Activated T-helper 1 cell treated with anti-CD3 and anti-CD28 coated beads, Interleukin-12 subunit alpha, Interleukin-12 subunit beta, Interleukin-2, Interleukin-4 antibody, amounts not matched to agents 30 ng/mL and 10 ng/mL and 1 ng/mL, durations not matched to agents 14 hours and 24 hours and 36 hours (primary cell): ENCODE measurements at places on chromosomes 11 and 22. TPM values are rescaled to one million over a fixed set of nuclear protein-coding genes. Genes with fewer than 3 reads are reported as not detected.

GRCh38 chr11:117444711-117445658 lies 117.3 kb downstream of the CEP164 start:
- DNase-seq = no peak

Gene C11orf16
- not detected in 2 replicates for total RNA-seq

- DNase-seq = no peak
These were observed 26.2 kb downstream of the LRP4 start for GRCh38 chr11:46892109-46892508.

Gene TNKS1BP1
- total RNA-seq = 22.1 and 24.3 TPM in 2 replicates

DNA sequence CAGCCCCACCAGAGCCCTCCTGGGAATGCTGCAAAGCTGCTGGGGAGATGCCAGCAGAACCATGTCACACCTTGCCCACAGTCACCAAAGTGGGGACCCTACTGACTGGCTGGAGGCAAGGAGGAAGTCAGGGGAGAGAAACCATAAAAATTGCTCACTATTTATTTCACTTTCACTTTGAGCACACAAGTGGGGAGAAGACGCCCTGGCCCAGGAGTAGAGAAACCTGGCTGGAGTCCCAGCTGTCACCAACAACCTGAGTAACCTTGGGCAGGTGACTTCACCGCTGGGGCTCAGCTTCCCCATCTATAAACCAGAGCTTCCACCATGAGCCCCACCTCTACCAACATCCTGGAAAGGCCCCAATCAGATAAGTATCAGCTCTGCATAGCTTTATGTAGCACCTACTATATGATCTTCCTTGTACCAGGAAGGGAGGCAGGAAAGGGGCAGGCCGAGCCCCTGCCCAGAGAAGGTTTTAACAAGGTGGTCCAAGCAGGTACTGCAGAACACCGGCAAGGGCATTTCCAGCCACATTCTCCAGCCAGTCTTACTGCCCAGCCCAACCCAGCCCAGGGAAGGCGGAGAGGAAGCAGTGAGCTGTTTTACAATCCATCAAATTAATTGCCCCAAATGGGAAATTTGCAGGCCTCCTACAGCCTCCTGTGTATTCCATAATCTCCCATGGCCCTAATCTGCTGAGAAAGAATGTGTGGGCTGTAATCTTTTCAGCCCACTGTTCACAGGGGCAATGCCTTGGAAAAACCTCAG lies 27.6 kb downstream of the PLEKHA7 start:
- DNase-seq = peak; percentile 37

DNA sequence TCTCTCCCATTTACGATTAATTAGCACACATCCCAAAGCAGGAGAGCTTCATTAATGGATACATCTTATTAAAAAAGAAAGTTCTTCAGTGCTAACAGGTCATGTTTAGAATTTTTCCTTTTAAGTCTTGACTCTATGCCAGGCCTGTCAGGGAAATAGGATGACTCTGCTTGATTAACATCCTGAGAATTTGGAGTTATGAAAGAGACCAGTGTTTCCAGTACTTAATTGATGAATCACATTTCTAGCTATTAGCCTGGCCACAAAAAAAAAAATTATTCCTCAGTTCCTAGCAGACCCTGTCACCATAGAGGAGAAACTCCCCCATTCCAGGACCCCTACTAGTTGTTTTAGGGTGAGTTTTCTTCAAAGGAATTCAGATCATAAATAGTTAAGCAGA lies 23.6 kb upstream of the ME3 start:
- DNase-seq = no peak

Gene MAPK8IP2
- total RNA-seq = 0.08 and 0.17 TPM in 2 replicates

Gene SSRP1
- total RNA-seq = 235 and 239 TPM in 2 replicates

Gene TSGA10IP
- total RNA-seq = not detected in 2 replicates

Gene GPR83
- 0.15 TPM in 1 of 2 replicates, not detected in the other for total RNA-seq

DNA sequence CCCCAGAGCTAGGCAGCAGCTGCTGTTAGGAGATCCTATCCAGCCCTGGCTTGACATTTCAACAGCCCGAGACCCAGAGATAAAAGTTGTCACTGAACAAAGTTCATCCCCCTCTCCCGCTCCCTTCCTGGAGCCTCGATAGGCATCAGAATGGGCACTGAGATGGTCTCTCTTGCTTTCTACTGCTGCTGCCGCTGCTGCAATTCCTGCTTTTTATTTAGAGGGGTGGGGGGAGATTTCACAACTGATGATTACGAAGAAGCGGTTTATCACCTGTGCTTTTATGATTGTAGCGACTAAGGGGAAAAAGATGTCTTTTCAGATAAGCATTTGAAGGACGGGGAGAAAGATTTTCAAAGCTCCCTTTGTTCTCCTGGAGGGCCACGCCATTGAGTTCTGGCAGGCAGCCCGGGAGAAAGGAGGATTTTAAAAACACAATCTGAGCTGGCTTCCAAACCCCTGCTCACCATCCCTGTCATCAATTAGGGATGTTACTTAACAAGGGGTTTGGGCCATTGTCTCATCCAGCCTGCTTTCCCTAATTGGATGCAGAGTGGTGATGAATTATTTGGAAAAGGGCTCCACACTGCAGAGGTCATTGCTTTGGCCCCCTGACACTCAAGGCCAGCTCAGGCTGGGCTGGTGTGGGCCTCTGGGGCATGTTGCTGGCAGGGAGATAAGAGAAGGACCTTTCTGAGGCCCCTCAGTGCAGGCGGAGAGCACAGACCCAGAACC lies 344.7 kb downstream of the BUD13 start:
- no peak for DNase-seq

DNA sequence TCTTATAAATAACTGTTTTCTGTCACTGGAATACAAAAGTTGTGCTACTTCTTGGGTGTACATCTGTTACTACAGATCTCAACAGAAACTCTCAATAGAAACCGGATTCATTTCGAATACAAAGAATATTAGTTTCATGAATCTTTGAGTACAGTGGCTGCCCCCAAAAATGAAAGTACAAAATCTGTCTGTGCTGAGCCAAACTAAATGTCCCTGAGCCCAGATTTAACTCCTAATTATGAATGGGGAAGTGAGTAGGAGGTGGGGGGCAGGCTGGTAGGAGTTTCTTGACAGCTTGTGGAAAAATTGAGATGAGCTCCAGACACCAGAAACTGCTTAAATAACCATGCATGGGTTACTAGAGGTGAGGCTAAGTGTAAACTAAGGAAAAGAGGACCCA lies 41.6 kb downstream of the PITPNB start:
- DNase-seq = no peak

- DNase-seq = no peak
These were observed 205.7 kb downstream of the SNX19 start for GRCh38 chr11:130710497-130711012.

DNA sequence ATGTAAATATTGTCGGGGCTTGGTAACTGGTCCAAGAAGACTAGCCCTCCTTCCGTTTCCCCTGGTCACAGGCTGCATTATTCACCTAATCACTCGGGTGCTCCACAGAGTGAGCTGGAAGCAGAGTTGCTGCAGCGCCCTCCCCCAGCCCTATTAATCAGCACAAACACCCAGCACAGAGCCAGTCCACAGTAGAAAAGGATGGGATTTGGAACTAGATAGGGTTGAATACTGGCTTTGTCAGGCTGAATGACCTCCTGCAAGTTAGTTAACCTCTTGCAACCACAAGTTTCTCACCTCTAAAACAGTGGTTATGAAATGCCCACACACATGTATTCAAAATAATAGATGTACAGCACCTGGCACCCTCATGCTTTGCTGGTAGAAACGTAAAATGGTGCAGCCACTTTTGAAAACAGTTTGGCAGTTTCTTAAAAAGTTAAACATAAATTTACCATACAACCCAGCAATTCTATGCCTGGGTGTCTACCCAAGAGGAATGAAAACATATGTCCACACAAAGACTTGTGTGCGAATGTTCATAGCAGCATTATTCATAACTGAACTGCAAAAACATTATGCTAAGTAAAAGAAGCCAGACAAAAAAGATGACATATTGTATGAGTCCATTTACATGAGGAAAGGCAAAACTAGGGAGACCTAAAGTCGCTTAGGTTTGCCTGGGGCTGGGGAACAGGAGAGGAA lies 31.7 kb upstream of the APLP2 start:
- DNase-seq = no peak

- DNase-seq = no peak
These were observed 20.9 kb downstream of the SHISAL1 start for GRCh38 chr22:44291674-44292360.

DNA sequence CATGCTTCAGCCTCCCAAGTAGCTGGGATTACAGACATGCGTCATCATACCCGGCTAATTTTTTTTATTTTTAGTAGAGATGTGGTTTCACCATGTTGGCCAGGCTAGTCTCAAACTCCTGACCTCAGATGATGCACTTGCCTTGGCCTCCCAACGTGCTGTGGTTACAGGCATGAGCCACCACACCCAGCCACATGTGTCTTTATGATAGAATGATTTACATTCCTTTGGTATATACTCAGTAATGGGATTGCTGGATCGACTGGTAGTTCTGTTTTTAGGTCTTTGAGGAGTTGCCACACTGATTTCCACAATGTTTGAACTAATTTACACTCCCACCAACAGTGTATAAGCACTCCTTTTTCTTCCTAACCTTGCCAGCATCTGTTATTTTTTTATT lies 276.2 kb downstream of the METTL15 start:
- no peak for DNase-seq

DNA sequence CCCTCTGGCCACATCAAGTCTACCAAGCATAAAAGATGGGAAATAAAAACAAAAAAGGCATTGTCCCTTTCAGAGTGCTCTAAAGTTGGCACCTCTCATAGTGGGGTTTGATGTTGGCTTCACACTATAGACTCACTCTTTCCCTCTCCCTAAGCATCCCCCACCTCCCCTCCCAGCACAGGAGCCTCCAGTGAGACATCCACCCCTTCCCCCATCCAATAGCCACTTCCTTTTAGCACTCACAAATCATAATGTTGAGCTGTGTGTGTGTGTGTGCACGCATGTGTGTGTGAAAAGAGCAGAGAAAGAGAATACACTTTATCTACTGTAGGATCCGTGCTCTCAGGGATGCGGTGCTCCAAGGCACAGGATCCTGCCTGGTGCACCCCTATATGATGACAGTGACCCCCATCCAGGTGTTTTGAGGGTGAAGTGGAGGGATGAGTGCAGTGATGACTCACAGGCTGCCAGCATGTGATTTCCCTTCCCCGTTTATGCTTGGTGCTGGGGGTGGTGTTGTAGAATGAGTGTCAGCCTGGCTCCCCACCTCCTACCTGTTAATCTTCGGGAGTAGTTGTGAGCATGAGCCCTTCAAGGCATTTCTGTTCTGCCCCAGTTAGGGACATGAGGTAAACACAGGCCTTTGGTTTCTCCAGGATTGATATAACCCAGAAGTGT lies 235.2 kb upstream of the B3GAT1 start:
- no peak for DNase-seq

Gene HORMAD2
- 0.21 TPM in 1 of 2 replicates, not detected in the other for total RNA-seq

Gene OR4A16
- not detected in 2 replicates for total RNA-seq

- DNase-seq = no peak
These were observed 243.8 kb downstream of the TMEM135 start for GRCh38 chr11:87281496-87281895.

GRCh38 chr22:29701155-29701999 lies 18.4 kb upstream of the CABP7 start:
- DNase-seq = peak; percentile 5

Gene MRGPRX1
- total RNA-seq = not detected in 2 replicates

DNA sequence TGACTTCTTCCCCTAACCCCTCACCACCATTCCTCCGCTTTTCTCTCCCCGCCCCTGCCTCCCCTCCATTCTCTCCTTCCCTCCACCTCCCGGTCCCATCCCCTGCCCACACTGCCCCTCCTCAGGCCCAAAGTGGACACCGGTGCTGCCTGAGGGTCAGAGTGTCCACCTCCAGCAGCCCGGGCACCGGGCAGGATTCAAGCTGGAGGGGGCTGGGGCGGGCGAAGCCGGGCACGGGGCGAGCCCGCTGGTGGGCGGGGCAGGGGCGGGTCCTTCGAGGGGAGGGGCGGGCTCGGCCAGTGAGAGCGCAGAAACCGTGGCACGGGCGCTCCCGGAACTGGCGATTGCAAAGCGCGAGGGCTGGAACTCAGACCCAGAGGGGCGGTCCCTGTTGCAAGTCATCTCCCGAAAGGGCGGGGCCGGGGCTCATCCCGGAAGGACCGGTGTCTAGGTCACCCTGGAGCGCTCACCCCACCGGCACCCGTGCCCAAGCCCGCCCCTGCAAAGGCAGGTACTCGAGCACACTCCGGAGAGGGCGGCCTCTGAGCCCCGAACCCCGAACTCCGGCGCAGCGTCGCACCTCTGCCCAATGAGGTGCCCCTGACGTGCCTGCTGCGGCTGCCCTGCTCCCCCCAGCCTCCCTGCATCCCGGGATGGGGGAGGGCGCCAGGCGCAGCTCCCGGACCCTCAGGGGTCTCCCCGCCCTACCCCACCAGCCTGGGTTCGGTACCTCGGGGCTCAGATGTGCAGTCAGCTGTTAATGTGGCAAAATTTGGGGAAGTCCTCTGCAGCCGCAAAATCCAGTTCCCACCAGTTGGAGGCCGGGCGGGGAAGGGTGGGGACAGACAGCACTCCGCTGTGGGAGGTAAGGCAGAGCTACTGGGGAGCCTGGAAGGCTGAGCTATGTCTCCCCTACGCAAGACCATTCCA lies 16.5 kb upstream of the CDKN1C start:
- peak; percentile 93 for DNase-seq

DNA sequence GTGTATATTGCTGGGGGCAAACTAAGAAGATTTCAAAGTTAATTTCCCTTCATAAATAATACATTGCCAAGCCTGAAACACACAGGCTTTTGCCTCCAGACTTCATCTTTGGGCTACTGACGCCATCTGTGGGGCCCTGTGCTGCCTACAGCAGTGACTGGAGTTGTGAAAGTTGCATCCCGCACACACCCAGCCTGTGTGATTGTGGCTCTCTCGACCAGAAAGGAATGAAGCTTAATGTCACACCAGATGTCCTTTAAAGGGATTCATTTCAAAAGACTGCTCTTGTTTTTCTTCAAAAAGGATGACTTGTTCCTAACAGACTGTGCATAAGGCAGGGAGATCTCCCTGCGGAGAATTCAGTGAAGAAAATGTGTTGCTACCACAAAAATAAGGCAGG lies 210.5 kb downstream of the FAM181B start:
- DNase-seq = no peak

DNA sequence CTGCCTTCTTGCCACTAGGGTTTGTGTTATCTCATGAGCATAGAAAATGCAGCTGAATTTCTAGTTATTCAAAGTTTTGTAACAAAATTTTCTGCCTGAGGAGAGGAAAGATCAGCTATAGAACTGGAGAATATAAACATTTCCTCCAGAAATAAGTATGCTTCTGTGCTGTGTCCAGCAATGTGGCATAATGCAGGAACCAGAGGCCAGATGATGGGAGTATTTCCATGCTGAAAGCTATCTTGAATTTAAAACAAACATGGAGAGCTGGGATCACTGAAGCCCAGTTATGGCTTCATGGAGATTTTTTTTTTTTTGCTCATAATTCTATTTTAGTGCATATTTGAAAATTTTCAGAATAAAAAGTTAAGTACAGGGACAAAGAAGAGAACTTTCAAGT lies 608.2 kb downstream of the SOX6 start:
- DNase-seq = no peak

Gene DKK3
- not detected in 2 replicates for total RNA-seq

- DNase-seq = no peak
These were observed 17.9 kb downstream of the MYEOV start for GRCh38 chr11:69311767-69312385.
